ENCODE measurements at places on chromosomes 4 and X.

GRCh38 chr4:24236532-24236931 is 346.7 kb upstream of the PPARGC1A start:
- no peak for DNase-seq

GRCh38 chrX:114344756-114345349 is 239.0 kb upstream of the HTR2C start:
- DNase-seq: no peak

DNA sequence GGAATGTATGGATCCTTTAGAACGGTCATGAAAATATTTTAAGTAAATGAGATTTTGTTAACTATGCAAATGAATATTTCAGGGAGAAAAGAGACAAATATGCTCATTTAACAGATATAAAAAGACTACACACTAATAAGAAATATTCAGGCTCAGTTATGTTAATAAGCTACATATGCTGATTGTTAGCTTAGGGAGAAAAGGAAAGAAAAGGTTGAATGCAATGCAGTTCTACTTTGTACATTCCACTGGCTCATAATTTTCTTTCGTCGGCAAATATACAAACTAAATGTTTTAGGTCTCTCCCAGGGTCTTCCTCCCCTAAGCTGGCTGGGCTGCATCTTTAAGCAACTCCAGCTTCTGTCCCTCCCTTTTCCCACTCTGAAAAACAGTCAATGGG is 2.7 kb upstream of the RTL3 start:
- DNase-seq: no peak

- no peak for DNase-seq
These were observed 146.5 kb upstream of the MSX1 start for GRCh38 chr4:4712800-4713528.

DNA sequence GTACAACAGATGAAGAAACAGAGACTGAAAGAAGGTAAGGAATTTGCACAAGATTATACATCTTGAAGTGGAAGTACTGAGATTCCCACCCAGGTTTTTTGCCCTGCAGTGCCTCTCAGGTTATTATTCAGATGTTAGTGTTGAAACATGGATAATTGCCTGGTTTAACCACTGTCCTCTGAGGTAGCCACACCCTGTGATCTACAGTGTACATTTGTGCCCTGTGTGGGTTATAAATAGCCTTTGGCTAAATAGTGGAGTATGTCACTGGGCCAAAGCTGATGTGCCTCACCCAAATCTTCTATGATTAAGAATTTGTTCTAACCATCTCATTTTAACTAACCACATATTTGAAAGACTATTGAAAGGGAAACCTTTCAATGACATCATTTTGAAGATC is 5.4 kb upstream of the ASB5 start:
- no peak for DNase-seq

GRCh38 chr4:42344309-42344708 is 53.0 kb upstream of the SHISA3 start:
- no peak for DNase-seq

DNA sequence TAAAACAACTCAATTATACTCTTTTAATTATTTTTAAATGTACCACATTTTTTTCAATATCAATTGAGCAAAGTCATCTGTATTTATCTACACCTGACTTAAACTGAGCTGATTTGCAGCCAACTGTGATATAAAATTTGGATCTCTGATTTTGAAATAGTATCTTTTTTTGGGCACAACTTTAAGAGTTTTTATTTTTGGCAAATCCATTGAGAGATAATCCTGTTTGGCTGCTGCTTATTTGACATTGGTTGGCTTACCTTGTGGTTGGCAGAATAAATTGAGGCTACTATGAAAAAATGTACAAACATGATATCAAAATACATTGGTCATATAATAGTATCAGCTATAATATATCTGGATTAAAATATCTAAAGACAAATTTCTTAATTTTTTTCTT is 656.0 kb upstream of the NDST4 start:
- no peak for DNase-seq

GRCh38 chr4:151173871-151174270 is 74.4 kb downstream of the RPS3A start:
- DNase-seq: no peak

DNA sequence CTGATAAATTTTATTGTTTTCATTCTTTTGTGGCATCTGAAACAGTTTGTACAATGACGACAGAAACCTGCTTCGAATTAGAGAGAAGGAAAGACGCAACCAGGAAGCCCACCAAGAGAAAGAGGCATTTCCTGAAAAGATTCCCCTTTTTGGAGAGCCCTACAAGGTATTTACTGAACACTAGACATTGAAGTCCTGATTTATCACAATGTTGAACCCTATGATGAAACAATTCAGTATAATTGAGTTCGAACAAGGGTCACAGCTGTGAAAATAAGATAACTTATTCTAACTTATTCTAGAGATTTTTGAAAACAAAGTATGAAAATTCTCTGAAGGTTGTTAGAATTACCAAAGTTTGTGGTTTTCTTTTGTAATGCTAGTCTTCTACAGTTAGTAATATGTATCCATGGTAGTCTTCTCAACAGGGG is 111.3 kb downstream of the AFF1 start:
- DNase-seq: no peak

- DNase-seq: peak; percentile 51
These were observed 76.1 kb downstream of the HMGB2 start for GRCh38 chr4:173257732-173258717.

GRCh38 chr4:183517194-183517593 is 12.3 kb downstream of the ING2 start:
- no peak for DNase-seq

- no peak for DNase-seq
These were observed 45.0 kb downstream of the SOD3 start for GRCh38 chr4:24840362-24840761.

GRCh38 chr4:105679186-105679585 is 29.3 kb downstream of the INTS12 start:
- no peak for DNase-seq

DNA sequence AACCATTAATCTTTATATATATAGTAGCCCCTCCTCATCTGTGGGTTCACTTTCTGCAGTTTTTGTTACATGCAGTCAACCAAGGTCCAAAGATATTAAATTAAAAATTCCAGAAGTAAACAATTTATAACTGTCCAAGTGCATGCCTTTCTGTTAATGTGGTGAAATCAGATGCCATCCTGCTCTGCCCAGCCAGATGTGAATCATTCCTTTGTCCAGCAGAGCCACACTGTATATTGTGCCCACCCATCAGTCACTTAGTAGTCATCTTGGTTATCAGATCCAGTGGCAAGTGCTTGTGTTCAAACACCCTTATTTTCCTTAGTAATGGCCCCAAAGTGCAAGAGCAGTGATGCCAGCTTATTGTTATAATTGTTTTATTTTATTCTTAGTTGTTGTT is 17.2 kb upstream of the PRDM5 start:
- DNase-seq: no peak

DNA sequence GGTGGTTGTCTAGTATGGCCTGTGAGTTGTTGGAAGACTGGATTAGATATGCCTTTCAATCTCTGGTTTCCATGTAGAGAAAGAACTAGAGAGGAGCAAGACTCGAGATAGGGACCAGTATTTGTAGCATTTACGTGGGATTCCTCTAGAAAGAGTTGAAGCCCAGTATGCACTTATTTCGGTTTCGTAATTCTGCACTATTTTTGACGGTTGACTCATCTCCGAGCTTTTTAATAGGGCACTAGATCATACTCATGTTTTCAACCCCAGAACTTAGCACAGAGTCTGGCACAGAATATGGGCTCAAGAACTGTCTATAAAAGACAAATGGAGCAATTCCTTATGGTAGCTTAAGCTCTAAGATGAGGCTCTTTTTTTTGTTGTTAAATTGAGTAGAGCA is 15.7 kb downstream of the HELT start:
- no peak for DNase-seq

- no peak for DNase-seq
These were observed 16.4 kb downstream of the TMEM154 start for GRCh38 chr4:152663203-152664066.

DNA sequence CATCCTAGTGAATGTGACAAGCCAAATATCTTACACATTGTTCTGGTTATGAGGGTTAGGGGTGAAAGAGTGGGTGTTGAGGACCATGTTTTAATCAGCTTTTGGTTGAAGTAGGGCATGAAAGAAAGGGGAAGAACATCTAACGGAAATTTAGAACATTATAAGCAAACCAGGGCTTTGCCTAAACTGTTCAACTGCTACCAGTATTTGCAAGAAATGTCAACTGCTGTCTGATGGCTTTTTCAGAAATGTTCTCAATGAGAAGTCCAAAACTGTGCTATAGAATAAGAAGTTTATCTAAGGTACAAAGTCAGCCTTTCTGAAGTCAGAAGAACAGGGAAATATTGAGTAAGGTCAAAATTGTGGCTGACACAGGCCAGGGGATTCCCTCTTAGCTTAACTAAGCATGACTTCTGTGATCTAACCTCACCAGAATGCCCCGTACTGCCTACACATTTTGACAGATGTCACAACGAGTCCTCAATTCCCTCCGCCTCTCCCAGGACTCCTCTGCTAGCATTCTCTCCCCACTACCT is 67.1 kb downstream of the DTHD1 start:
- peak; percentile 41 for DNase-seq

DNA sequence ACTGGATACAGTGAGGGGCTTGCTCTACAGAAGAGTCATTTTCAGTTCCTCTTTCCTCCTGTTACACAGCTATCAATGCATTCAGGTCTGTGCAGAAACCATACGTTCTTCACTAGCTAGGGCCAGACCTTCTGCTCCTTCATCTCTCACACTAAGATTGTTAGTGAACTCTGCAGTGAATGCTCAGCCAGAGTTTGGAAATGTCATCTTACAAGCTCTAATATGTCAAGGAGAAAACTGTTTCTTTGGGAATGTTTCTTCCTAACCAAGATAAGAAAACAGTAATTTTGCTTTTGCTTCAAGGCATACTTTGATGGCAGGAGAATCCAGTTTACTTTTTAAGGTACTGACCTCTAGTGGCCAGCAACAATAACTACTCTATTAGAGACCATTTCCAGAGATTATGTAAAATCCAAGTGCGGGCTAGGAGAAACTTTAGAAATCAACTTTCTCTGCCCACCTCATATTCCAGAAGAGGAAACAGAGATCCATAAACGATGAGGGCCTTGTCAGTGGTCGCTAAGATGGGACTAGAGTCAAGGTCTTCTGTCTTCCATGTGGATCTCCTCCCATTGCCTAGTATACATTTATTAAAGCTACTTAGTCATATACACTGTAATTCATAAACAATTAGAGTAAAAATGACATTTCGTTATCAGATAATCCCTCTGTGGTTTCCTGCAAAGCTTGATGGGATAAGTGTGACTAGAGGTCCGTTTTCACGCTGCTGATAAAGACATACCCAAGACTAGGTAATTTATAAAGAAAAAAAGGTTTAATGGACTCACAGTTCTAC is 12.1 kb upstream of the CC2D2A start:
- DNase-seq: no peak

DNA sequence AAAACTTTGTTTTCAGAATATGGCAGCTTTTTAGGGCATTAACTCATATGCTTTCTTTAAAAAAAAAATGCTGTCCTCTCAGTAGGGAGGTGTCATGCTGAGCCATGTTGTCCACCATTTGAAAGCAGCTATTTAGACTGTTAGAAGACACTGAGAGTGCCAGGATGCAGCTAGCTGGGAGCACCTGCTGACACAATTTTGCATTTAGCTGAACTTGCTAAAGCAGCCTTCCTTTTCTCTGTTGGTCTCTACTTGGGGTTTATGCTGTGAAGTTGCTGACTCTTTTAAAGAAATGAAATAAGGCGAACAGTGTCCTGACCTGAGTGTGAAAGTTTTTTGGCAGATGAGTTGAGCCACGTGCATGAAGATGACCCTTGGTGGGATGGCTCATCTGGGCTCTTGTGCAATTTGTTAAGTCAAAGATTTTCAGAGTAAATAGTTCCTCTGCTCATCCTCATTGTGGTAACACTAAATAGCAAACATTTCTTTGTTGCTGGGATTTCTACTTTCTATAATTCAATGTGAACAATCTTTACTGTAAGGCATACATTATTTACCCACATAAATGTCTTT is 64.5 kb downstream of the CDS1 start:
- no peak for DNase-seq

DNA sequence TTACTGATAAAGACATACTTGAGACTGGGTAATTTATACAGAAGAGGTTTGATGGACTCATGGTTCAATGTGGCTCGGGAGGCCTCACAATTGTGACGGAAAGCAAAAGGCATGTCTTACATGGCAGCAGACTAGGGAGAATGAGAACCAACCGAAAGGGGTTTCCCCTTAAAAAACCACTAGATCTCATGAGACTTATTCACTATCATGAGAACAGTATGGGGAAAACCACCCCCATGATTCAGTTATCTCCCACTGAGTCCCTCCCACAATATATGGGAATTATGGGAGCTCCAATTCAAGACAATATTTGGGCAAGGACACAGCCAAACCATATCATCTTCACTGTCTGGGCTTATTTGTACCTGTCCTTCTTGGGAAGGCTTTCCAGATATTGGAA is 22.8 kb upstream of the MUC7 start:
- no peak for DNase-seq

GRCh38 chr4:153488006-153488891 is 22.1 kb downstream of the TMEM131L start:
- peak; percentile 85 for DNase-seq

DNA sequence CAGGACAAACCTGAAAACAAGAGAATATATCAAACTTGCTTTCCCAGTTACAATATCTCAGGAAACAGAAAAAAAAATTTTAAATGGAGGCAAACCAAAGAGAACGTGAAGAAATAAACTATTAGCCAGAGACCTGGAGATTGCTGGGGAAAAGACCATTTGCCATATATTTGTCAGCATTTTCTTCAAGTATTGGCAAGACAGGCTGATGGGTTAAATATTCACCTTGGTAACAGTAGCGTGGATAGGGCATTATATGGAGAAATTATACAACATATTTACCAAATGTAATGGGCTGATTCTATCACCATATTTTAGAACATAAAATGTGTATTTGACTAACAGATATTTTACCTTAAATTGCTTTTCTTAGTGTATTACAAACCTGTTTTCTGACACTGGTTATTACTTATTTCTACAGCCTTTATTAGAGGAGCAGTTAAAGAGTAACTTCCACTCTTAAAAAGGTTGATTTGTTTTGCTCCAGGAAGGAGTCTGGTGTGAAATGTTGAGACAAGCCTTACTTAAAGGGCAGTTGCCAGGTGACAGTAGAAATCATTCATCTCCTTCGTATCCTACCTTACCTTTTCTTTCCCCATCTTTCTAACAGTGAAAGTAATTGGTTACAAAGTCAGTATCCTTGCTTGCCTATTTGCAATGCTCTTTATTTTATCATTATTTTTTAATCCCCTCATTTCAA is 575.5 kb downstream of the GBA3 start:
- DNase-seq: no peak
